ENCODE measurements at places on chromosomes 13 and 19.
A peak's percentile ranks its signal among the peaks of the same experiment; 100 is the strongest.

GRCh38 chr13:111654531-111654930 lies 334.1 kb downstream of the TEX29 start:
- no peak for DNase-seq

GRCh38 chr19:49231804-49232203 lies 74.2 kb downstream of the TRPM4 start:
- no peak for DNase-seq

DNA sequence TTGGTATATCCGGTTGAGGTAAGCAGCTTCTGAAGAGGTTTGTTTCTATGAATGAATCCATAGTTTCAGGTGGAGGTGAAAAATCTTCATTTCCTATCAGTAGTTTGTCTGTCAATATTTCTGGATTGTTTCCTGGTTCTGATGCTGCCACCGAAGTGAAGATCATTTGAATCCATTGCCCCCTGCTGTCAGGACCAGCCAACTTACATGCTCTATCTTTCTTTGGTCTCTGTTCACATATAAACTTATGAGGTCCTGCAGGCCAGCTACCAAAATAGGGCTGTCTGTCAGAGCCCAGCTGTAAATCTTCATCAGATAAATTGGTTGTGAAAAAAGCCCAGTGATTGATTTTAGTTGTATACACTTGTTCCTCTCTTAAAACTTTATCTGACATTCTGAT lies 15.2 kb upstream of the N4BP2L1 start:
- DNase-seq: peak; percentile 2

GRCh38 chr19:18790566-18791314 lies at the start of gene COMP:
Gene COMP, minus strand, starts transcription at chr19:18791305. Its CDS starts 36 bp downstream, at chr19:18791269.
- no peak for DNase-seq

DNA sequence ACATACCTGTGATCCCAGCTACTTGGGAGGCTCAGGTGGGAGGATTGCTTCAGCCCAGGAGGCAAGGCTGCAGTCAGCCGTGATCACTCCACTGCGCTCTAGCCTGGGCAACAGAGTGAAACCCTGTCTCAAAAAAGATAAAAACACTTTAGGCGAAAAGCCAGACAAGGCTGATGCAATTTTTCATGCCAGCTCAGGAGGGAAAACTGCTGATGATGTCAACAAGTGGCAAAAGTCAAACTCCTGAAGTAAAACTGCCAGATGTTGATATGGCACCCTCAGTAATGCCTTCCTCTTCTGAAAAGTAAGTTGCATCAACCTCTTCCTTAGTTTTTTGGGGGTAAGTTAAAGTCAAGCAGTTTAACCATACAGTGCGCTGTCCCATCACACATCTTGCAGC lies 15.6 kb downstream of the ZNF599 start:
- DNase-seq: no peak

- DNase-seq: peak; percentile 41
Measured at GRCh38 chr13:72643311-72643989, 84.0 kb downstream of the MZT1 start.

GRCh38 chr13:114065926-114066774 lies 66.3 kb downstream of the RASA3 start:
- no peak for DNase-seq

GRCh38 chr13:102620516-102620915 lies 23.7 kb downstream of the TPP2 start:
- DNase-seq: peak; percentile 80
